ENCODE measurements at places on chromosomes 5 and 9.

GRCh38 chr5:37424441-37424840 lies 45.3 kb downstream of the WDR70 start:
- no peak for DNase-seq

DNA sequence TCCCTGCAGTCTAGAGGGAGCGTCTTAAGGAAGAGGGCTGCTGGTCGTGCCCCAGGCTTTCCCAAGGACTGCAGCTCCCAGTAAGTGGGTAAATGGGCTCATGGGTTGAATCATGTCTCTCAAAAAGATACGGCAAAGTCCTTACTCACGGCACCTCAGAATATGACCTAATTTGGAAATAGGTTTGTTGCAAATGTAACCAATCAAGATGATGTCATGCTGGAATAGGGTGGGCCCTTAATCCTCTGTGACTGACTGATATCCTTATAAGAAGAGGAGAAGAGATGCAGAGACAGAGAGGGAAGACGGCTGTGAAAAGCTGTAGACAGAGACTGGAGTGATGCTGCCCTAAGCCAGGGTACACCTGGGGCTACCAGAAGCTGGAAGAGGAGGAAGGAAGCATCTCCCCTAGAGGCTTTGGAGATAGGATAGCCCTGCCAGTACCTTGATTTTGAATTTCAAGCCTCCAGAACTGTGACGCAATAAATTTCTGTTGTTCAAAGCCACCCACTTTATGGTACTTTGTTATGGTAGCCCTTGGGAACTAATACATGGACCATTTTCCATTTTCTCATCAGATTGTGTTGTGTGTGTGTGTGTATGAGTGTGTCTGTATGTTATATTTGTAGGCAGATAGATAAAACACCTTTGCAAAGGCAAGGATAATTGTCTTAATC lies 15.0 kb downstream of the GALNT10 start:
- DNase-seq, result no peak

DNA sequence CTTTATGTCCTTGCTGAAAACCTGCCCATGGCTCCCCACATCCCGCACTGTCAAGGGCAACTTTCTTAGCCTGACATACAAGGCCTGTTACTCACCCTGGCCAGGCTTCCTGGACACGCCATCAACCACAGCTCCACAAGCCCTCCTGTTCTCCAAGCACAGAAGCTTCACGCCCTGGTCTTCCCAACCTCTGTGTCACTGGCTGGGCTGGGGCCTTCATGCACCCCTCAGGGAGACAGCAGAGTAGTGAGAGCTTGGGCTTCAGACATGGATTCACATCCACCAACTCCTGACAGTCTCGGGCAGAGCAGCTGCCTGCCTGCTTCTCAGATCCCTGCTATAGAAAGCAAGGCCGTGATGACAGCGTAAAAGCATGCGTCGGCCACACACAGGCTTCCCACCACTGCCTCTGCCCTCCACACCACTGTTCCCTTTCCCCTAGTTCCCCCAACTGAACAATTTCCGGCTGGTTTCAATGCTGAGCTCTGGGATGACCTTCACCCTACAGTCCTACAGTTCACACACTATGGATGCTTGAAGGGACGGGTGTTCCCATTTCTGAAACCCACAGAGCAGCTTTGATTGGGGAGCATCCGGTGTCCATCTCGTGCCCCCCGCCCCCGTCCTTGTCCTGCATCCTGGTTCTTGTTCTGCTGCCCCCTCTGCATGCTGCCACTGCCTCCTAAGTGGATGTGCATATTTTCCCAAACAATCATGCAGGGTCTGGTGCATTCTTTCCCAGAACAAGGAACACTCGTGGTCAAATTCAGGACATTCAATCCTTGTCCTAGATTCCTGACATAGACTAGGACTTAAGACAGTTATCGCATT lies 33.4 kb upstream of the ADAMTS2 start:
- no peak for DNase-seq

DNA sequence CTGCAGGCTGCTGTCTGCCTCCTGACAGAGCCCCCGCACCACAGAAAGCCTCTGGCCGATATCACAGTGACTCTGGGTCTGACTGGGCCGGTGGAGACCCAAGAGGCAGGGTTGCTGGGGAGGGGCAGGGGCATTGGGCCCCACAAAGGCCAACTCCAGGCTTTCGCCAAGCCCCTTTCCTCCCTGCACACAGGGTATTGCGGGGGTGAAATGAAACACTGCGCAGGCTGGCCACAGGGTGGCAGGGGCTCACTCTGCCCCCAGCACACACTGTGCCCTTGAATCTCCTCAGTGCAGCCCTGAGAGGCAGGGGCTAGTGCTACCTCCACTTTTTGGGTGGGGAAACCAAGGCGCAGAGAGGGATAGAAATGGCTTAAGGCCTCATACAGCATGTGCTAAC lies 44.6 kb downstream of the BARX1 start:
- DNase-seq, result no peak

DNA sequence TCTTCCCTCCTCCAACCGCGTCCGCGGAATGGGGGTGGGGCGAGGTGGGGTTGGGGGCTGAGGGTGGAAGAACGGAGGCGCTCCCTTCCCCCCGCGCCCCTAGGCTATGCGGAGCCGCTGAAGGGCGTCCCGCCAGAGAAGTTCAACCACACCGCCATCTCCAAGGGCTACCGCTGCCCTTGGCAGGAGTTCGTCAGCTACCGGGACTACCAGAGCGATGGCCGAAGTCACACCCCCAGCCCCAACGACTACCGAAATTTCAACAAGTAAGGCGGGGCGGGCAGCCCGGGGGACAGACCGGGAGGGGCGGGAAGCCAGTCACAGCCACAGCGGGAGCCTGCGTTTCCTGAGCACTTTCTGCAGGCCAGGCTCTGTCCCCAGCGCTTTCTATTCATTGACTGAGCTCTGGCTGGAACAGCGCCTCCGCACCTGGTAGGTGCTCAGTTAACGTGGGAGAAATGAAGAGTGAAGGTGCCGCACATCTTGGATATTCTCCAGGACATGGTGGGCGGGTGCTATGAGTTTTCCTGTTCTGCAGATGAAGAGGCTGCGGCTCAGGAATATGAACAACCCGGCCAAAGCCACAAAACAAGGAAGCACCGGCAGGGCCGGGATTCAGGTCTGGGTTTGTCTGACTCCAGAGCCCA lies 11.3 kb downstream of the MYOZ3 start:
- no peak for DNase-seq

DNA sequence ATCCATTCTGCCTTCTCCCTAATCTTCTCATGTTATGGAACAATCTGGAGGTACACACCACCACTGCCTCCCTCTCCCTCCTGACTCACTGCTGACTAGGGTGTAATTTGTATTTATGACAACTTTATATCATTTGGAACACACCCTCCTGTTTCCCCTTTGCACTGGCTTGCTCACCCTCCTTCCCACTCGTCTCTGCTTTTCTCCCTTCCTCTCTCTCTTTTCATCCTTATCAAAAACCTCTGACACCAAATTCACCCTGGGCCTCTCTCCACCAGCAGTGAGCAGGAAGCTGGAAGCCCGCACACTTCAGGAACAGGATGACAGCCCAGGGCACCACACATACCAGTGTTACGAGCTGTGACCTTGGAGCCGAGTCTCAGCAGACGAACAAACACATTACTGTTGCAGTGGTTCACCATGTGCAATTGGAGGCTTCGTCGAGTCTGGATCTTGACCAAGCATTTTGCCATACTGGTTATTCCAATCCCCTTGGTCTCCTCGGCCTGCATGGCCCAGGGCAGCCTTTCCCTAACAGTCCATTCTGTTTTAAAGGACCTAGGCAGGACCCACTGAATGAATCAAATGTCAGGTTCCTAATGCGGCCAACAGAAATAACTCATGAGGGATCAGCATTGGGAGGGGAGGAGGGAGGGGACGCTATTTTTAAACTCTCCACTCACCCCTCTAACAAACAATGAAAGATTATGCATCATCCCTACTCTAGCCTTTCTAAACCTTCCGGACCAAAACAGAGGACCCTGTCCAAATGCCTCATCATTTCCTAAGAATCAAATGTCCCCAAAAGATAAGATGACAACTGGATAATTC lies 203.9 kb upstream of the RASEF start:
- DNase-seq, result no peak

GRCh38 chr5:77806213-77806843 lies 30.2 kb upstream of the TBCA start:
- no peak for DNase-seq

DNA sequence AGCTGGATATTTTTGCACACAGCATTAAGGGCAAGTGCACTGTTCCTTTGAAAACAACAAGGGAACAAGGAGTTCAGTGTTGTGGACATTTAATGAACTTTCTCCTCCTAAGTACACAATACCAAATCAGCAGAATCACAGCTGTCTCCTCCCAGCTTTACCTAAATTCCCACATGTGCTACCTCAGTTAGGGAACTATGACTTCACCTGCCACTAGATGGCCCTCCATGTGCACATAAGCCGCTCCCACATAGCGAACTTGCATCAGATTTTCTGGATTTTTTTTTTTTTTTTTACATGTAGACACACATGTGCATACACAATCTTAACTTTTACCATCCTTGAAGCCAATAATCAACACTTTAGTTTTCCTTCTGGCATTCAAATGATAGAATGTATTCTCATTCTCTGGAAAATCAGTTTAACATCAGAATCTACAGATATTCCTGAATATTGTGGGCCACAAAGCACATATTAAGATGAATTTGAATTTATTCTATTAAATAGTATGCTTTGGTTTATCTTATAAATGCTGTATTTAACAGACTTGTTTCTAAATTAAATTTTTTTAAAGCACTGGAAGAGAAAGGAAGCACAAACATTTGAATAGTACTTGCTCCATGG lies 123.6 kb downstream of the PALM2AKAP2 start:
- DNase-seq, result peak; percentile 53

- no peak for DNase-seq
These were observed 61.4 kb downstream of the PGM5 start for GRCh38 chr9:68417762-68418161.

- no peak for DNase-seq
These were observed 31.2 kb downstream of the NKD2 start for GRCh38 chr5:1039706-1040260.

GRCh38 chr9:124390794-124391658 lies 24.2 kb downstream of the PSMB7 start:
- no peak for DNase-seq

DNA sequence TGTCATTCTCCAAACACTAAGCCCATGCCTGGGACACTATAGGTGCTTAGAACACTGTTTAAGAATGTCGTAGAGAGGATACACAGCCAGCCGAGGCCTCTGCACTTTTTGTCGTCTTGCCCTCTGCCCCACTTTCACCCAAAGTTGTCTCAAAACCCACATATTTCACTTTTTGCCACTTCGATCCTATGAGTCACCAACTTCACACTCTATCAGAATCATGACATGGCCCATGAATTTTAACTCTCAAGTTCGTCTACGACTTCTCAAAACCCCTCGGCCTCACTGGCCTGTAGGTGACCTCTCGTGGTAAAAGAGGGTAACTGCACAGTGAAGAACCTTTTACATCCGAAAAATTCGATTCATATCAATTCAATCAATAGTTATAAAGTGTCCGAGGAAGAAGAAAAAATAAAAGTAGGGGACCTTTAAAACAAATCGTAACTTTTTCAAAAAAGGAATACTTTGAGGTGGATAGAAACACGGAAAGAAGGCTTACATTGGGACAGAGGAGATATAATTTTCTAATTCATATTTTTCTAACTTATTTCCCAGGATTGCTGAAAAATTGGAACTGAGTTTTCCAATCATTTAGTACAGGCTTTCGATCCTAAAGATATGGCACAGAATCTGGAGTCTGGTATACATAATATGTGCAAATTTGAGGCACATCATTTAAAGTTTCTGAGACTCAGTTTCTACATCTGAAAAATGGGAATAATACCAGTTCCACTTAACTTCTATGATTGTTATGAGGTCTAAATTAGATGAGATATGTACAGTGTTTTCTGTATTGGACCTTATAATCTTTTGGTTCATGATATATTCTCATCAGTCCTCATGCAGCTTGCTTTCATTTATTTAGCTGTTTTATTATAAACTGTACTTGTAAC lies 122.6 kb downstream of the APBA1 start:
- DNase-seq, result no peak

GRCh38 chr9:112173489-112174221 lies 1.4 kb downstream of the SUSD1 start:
- DNase-seq, result no peak

GRCh38 chr5:122743261-122743660 lies 31.6 kb upstream of the SNX2 start:
- no peak for DNase-seq

DNA sequence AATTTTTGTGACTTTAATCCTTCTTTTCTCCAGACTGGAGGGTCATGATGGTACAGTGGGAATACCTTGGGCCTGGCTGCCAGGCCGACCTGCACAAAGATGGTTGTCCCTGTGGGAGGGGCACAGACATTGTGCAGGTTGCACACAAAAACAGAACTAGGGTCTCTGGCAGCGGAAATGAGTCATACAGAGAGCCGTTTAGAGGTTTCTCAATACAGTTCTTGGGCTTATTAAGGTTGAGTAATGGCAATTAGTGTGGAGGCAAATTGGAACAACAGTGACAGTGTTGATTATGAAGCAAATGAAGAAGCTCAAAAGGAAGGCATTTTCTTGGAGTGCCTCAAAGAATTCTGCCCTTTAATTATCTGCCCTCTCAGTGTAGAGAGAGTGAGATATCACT lies 173.6 kb downstream of the TENT4A start:
- no peak for DNase-seq

DNA sequence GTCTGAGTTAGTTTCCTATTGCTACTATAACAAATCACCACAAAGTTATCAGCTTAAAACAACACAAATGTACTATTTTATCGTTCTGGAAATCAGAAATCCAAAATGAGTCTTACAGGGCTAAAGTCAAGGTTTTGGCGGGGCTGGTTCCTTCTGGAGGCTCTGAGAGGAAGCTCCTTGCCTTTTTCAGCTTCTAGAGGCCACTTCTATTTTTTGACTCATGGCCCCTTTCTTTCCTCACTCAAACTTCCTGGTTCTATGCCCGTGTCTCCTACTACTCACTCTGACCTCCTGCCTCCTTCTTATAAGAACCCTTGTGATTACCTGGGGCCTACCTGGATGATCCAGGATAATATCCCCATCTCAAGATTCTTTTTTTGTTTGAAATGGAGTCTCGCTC lies 48.2 kb downstream of the GABBR2 start:
- no peak for DNase-seq

DNA sequence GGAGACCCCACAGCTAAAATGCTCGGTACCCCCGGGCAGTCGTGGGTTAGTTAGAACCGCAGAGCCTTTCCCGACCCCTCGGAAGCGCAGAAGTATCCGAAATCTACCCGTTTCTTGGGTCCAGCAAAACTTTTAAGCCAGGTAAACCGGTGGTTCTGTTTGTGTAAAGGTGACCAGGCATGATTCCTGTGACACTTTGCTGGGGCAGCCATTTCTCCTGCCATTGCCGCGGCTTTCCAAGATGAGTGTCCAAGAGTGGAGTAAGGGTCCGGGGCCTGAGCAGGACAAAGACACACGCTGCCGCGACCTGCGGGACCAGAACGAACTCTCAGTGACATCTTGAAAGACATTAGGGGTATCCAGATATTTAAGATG lies 655 bp downstream of the MARVELD2 start:
- no peak for DNase-seq

GRCh38 chr9:98989036-98990000 lies 45.6 kb downstream of the COL15A1 start:
- no peak for DNase-seq
